ENCODE measurements at places on chromosomes 5 and 9.

GRCh38 chr9:14273696-14274121 is 40.2 kb downstream of the NFIB start:
- no peak for DNase-seq

DNA sequence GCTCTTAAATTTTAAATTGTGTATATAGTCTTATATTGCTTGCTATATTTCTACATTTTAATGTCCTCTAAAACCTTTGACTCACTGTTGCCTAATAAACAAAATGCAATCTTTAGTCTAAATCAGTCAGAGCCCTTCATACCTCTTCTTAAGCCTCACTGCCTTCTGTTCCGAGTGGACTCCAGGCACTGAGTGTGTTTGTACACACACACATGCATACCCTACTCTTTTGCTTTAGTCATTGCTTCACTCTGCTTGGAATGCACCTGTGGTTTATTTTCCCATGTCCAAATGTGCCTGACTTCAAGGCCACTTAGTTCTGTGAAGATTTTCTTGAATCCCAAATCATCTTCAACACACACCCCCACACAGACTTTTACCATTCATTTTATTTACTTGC is 60.9 kb downstream of the SLC12A2 start:
- no peak for DNase-seq

DNA sequence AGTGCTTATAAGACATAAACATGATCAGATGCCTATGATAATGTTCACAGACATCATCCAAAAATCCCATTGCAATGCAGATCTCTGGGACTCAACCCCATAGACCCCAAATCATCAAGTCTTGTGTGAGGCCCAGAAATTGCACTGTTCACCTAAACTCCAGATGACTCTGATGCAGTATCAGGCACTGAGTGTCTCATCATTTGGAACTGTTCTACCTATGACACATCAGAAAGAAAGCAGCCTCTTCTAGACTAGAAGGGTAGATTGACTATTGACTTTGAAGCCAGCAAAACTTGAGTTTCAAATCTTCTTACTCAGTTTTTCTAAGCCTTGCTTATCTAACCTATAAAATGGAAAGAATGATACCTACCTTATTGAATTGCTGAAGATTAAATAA is 58.7 kb upstream of the PAPPA start:
- DNase-seq: no peak

GRCh38 chr9:89361816-89362646 is 43.7 kb downstream of the SECISBP2 start:
- DNase-seq: no peak

DNA sequence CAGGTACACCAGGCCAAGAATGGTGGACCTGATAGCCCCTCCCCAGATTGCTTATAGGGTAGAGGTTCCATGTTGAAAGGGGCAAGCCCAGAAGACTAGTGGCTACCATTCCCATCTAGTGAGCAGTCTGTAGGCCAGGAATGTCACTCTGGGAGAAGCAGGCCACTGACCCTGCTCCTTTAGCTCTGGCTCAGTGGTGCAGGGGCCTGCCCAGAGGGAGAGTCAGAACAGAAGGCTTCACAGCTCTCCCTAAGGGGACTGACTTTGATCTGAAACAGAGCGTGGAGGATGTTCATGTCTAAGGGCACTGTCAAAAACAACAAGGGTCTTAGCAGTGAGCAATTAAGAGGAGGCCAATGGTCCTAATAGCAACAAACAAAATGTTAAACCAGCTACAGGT is 81.7 kb downstream of the ZNF354C start:
- DNase-seq: no peak

DNA sequence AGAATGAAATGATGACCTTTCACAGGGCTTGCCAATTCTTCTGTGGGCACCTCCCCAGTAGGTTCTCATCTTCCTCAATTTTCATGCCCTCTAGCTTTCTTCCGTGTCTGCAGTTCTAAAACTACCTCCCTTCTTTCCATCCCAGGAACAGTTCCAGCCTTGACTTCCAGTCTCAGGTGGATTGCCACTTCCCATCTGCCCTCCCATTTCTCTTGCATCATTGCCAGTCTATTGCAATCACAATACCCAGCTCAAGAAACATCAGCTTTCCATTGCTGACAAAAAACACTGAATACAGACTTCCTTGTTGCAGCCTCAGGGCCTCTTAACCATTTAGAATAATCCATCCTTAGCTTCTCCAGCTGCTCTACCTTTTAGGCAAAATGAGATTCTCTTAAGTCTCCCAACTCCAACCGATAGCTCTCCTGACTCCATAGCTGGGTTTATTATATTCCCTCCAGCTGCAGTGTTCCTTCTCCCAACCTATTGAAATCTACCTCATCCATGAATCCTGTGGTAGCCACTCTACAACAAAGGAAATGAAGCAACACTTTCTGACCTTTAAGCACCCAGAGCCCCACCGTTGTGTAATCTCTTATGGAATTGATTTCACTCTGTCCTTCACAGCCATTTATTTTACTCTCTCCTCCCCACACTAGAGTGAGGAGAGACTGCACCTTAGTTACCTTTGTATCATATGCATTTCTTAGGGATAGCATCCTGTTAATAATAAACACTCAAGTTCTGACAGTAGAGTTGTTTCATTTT is 75.6 kb upstream of the PCA3 start:
- no peak for DNase-seq

DNA sequence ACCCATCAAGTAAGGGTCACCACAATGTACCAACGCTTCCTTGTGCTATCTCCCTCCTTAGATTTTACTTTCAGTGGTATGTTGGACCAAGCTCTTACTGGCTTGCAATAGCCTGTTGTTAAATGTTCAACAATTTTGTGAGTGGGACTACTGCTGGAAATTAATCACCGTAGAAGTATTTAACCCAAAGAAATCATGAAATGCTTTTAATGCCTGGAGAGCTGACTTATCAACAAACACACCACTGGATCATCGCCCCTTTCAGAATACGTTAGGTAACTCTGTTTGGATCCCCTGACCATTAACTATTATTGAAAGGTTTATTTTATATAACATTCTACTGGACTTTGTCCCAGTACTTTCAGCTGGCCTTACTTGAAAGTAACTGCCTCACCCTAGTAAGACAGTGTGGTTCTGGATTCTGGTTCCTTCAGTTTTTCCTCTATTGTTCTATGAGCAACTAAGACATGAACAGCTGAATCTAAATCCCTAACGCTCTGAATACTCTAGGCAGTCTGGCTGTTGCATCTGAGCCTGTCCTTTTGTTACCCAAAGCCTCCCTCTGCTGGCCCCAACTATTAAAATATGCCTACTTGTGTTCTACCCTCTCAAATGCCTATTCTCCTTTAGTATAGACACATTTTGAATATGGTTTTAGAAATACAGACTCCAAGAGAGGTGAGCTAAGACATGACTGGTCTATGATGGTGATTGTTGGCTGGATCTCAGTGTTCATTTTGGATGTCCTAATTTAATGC is 1203.4 kb upstream of the DMAC1 start:
- no peak for DNase-seq

- no peak for DNase-seq
These were observed at the start of gene PCSK1 for GRCh38 chr5:96433066-96433447. PCSK1 (minus strand) TSS chr5:96433248; CDS start chr5:96433042, 206 bp downstream.
